ENCODE measurements at places on chromosomes 13 and 19. TPM values are rescaled to one million over a fixed set of nuclear protein-coding genes. Genes with fewer than 3 reads are reported as not detected.

DNA sequence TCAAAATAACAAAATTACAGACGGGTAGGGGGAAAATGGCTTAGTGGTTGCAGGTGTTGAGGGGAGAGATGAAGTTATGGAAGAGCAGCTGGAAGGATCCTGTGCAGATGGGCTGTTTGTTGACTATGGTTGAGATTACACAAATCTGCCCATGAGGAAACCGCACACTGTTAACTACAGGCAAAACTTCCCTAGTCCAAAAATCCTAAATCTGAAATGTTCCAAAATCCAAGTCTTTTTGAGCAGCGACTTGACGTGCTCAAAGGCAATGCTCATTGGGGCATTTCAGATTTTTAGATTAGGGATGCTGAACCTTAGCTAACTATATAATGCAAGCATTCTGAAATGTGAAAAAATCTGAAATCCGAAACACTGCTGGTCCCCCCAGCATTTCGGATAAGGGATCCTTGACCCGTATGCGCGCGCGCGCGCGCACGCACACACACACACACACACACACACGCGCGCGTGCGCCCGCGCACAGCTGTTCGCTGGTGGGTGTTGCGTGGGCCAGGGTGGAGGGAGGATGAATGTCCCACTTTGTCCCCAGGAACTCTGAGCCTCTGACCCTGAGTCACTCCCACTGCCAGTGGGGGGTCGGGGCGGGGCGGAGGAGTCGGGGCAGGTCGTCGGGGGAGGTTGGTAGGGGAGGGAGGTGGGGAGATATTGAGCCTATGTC, 6.8 kb downstream of the F2RL3 start:
- peak; percentile 62 for DNase-seq

GRCh38 chr19:1473085-1473851, 5.7 kb downstream of the C19orf25 start:
- peak; percentile 15 for DNase-seq

Gene LRG1
- 0.81 TPM for total RNA-seq

GRCh38 chr19:35447606-35448469, at the start of gene FFAR2:
FFAR2 (plus strand) TSS chr19:35448257; CDS start chr19:35449715, 1,458 bp downstream.
- no peak for DNase-seq

Gene CLEC17A
- total RNA-seq, result not detected

Gene WASF3
- 32.6 TPM for total RNA-seq

GRCh38 chr13:77338961-77339401, 12.1 kb upstream of the MYCBP2 start:
- no peak for DNase-seq

Gene SIGLEC12
- total RNA-seq, result not detected

GRCh38 chr19:48867123-48867745, 1.2 kb downstream of the PLEKHA4 start:
- no peak for DNase-seq

Gene ARHGEF7
- total RNA-seq, result 44.3 TPM

GRCh38 chr13:39749528-39749927, 94.1 kb downstream of the COG6 start:
- DNase-seq, result no peak

Gene LYPD3
- total RNA-seq, result 3.1 TPM

Gene SOX1
- total RNA-seq, result 0.18 TPM

- no peak for DNase-seq
These were observed 44.6 kb downstream of the CCL25 start for GRCh38 chr19:8097198-8097597.

- no peak for DNase-seq
These were observed 50.7 kb upstream of the AKAP11 start for GRCh38 chr13:42221121-42221765.

GRCh38 chr19:50932018-50932689, 20.7 kb downstream of the KLK5 start:
- DNase-seq, result no peak

DNA sequence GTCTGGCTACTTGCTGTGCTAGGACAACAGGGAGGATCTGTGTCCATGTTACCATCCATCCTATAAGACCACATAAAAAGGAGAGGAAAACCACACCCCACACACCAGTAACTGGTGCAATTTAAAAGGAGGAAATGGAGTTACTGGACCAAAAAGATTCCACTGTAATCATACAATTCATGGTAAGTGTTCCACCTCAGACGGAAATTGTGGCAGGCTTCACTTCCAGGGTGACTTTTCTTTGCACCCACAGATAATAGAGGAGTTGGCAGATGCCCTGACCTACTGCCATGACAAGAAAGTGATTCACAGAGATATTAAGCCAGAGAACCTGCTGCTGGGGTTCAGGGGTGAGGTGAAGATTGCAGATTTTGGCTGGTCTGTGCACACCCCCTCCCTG, 2.4 kb downstream of the AURKC start:
- DNase-seq, result no peak

DNA sequence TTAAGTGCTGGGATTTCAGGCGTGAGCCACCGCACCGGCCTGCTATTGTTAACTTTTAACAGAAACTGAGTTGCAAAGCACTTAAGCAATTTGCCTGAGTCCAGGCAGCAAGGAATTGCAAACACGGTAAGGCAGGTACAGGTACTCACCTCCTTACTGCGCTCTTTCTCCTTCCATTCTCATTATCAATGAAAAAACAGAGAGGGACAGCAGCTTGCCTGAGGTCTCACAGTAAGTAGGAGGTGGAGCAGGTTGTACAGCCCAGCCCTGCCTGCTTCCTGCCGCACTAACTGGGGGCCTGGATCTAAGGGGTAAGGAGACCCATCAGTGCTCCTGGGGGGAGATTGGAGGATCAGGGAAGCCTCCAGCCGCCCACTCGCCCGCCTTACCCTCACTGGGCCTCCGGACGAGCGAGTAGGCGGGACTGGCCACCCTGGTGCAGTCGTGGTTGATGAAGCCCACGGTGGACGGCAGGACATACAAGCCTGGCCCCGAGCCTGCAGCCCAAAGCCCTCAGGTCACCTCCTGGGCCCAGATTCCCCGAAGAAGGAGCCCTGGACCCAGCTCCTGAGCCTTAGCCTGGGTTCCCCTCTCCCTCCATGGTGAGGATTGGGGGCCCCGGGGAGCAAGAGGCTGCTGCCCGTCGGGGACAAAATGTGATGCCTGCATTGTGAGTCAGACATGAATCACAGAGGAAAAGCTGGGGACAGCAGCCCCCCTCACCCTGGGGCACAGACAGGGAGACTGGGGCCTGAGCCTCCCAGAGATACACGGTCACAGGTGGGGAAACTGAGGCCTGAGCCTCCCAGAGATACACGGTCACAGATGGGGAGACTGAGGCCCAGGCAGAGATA, 11.4 kb upstream of the SHC2 start:
- DNase-seq, result no peak

DNA sequence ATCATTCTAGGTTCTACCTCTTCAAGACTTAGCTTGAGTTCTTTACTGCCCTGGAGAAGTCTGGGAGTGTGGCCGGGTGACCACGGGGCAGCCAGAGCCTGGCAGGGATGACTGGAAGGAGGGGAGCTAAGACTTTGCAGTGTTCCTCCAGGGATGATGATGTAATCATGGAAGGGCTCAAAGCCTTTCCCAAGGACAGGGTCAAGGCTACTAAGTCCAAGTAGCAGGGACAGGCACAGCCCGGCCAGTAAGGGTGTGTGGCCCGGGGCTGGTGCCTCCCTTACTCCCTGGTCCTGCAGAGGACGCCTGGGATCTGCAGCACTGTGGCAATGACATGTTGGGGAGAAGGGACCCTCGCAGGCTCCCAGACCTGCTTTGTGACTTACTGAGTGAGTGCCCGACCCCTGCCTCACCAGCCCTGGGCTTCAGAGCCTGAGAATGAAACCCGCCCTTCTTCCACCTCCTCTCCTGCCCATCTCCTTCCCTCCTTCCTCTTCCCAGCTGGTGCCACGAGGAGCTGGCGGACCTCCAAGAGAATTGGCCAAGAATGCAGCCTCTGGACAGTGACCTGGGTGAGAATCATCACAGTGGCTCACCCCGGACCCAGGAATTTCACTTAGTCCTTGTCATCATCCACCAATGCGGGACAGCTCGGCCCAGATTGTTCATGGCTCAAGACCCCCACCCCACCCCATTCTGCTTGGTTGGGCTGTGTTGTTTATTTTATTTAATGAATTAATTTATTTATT, 15.6 kb upstream of the FBXO17 start:
- no peak for DNase-seq

GRCh38 chr19:6464070-6464873, at the start of gene CRB3:
CRB3 (plus strand) TSS chr19:6464271; CDS start chr19:6464702, 431 bp downstream.
- peak; percentile 99 for DNase-seq

Gene APC2
- 1.4 TPM for total RNA-seq

DNA sequence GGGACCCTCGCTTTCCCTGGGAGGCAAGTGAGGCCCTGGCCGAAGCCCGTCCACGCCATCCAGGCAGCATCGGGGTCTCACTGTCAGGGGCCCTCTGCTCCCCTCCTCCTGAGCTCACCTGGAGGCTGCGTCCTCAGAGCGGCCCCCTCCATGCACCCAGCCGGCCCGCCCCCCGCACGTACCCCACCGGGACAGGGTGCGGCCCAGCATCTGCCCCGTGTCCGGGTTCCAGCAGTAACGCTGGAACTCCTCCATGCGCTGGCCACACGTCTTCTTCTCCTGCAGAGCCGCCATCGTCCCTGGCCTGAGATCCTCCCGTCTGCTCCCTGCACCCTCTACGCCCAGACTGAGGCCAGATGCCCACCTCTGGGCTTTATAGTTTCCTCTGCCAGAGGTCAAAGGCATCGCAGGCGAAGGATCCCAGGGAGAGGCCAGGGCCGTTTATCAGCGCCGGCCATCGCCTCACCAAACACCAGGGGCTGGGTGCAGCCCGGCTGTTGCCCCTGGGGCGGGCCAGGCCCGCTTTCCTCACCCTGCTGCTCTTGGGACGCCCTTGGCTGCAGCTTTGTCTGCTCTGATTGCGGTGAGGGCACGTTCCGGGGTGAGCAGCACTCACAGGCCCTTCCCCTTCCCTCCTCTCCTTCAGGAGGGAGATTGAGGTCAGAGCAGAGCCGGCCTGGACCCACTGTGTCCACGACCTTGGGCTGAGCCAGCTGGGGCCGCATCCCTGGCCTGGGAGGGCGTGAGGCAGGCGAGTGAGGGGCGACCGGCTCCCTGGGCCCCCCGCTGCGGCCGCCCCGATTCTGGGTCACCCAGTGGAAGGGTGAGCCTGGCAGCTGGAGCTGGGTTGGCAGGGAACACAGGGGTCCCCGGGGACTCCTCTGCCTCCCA, at the start of gene ATP4B:
Gene ATP4B, minus strand, starts transcription at position 348 of the 891 bp plus-strand sequence. Its CDS starts 54 bp downstream, at position 294.
- peak; percentile 7 for DNase-seq

Gene LIM2
- total RNA-seq, result not detected
